ENCODE measurements at places on chromosomes 5 and 9.

- no peak for DNase-seq
These were observed 1985.9 kb downstream of the EFNA5 start for GRCh38 chr5:105684799-105685198.

- no peak for DNase-seq
These were observed 542.3 kb downstream of the PDE4D start for GRCh38 chr5:59351076-59351794.

DNA sequence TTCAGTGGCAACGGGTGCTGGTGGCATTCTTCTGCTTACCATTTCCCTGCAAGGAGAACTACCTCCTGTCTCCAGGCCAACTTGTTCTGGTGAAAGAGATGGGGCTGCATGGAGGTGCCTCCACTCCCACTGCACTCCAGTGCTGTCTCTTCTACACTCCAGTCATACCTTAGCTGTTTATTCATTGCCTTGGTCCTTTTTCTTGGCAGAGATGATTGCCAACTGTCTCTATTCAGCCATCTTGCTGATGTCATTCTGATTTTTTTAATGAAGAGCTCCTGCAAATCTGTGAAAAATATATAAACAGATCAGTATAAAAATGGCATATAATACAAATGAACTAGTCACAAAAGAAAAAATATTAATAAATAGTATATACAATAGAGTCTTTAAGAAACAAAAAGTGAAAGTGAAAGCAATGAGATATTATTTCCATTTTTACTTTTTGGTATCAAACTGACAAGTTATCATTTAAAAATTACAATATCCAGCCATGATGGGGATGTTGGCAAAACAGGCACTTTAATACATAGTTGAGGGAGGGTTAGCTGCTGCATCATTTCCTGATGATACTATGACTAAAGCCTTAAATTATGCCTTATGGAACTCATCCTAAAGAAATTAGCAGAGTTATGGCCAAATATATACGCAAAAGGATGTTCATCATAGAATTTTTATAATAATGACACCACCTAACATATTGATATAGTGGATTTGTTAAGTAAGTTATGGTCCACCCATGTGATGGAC is 109.4 kb downstream of the CARTPT start:
- no peak for DNase-seq

DNA sequence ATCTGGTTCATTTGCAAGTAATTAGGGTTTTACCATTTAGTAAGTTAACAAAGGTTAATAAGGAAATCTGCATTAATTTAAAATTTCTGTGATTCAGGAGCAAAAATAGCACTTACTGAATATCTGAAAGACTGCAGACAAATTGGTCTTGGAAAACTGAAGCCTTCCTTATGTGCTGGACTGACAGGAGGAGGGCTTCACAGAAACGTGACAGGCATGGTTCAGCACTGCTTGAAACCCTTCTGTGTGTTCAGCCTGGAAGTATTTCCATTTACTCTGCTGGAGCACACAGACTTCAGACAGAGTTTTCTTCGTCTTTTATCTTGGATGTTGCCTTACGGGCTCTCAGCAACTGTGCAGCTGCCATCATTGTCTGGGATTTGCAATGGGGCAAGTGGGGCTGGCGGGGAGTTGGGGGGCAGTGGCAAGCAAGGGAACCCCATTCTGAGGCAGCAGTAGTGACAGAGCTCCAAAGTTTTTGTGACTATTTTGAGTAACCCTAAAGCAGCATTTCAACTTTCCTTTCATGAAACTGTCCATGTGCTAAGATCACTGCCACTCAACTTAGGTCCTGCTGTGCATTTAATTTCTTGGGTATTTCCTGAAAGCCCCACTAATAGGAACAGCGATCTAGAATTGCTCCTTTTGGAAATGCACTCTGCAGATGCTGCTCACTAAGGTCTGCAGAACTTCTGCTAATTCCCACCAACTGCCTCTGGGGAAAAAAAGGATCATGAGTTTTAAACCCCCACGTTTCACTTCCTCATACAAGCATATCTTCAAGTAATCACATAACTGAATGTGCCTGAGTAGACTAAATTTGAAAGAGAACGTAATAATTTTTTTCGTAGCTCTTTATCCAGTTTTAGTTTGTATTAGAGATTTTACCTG is 56.6 kb downstream of the KCNN2 start:
- no peak for DNase-seq

GRCh38 chr5:37212096-37212495 is 37.1 kb downstream of the CPLANE1 start:
- no peak for DNase-seq

DNA sequence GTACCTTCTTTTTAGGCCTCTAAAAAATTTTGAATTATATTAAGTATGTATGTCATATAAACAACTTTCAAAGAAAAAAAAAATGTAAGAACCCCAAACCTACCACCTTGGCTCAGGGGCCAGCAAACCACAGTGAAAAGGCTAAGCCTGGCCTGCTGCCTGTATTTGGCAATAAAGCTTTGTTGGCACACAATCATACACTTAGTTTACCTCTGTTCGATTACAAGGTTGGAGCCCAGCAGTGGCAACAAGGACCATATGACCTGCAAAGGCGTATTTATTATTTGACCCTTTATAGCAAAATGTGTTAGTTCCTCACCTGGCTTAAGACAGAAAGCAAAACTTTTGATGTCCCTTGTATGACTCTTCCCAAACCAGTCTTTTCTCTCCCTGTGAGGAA is 282.8 kb downstream of the DENND1A start:
- DNase-seq: no peak

GRCh38 chr9:75047506-75047905 is 19.4 kb upstream of the CARNMT1 start:
- no peak for DNase-seq

- no peak for DNase-seq
These were observed 69.3 kb upstream of the DAB2 start for GRCh38 chr5:39494107-39494510.

DNA sequence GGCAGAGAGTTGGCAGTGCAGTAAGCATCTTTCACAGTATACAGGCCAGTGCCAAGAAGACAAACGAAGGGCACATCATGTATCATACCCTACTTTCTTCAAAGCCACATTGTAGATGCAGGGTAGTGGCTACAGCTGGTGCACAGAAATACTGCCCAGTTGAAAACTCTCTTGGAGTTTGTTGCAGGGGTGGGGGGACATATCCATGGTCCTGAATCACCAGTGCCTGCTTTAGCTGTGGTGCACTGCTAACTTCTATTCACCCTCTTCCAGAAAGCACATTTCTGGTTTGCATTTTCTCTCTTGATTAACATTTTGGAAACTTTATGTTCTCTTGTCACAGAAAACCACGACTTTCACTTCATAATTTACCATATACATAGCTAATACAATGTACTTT is 196.6 kb downstream of the PAPPA start:
- no peak for DNase-seq

- DNase-seq: no peak
These were observed 31.2 kb upstream of the RNU6ATAC start for GRCh38 chr9:134195558-134195957.

DNA sequence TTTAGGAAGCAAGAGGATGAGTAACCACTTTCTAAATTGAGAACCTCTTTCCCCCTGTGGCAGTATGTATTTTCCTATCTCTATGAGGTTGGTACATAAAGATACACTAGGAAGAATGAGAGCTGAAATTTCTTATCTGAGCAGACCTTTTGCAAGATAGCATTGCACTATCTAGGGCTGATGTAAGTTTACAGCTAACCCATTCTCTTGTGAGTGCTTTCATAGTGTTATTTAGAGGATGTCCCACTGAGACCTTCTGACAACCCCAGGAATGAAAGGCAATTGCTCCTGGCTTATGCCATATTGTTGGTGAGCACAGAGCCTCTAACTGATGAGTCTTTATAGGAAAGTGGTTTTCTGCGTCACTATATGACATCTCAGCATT is 1209.3 kb upstream of the CDH6 start:
- no peak for DNase-seq

DNA sequence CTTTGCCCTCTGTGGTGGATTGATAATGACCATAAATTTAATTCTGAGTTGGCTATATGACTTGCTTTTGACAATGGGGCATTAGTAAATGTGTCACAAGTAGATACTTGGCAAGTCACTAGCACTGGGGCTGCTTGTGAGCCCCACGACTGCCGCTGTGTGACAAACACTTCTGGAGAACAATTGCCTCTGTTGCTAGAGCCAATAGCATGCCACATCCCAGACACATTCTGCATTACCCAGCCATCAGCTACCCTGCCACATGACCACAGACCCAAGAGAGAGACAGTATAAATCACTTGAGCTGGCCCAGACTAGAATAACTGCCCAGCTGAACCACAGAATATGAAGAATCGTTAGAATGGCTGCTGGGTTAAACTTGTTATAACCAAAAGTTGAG is 753.2 kb upstream of the DMAC1 start:
- no peak for DNase-seq

DNA sequence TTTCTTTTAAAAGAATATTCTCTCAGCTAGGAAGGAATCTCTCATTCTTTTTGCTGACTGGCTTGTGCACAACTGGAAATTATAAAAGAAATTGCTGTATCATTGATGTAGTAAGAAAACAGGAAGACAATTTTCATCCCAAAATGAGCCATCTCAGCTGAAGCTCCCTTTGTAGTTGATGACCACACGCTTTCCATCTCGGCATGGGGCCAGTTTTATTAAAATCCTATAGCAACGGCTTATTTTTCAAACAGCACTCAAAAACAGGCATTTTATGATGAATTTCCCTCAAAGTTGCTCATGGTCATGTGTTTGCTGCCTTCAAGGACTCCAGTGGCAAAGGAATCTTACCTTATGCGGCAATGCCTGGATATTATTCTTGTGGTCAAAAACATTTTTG is 62.4 kb upstream of the GLIS3 start:
- no peak for DNase-seq

DNA sequence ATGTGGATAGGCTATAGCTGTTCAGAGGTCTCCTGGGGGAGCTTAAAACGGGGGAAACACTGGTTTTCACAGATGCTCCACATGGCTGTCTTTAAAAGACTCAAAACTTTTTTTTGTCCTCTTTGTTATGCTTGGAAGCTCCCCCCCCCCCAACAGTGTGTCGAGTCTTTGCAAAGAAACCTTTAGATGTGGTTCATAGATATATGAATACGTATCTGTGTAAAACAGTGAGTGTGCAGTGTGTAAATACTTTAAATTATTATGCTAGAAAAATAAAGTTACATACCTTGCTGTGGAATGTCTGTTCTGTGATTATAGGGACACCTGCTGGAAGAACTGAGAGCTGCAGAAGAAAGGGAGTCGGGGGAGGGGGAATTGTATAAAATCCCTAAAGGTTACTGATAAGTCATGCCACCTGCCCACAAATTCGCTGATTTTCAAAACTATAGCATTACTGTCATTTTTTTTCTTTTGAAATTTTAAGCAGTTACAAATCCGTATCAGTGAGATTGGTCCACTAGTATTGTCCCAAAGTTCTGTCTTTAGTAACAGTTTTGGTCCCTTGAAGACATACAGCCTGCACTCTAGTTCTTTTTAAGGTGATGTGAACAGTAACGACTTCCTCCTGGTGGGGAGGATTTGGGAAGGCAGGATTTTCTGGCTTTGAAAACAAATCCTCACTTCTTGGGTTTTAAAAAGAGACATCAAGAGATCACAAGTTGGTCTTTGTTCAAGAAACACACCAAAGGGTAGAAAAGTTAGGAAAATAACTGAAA is 22.9 kb downstream of the RGMB start:
- DNase-seq: no peak

DNA sequence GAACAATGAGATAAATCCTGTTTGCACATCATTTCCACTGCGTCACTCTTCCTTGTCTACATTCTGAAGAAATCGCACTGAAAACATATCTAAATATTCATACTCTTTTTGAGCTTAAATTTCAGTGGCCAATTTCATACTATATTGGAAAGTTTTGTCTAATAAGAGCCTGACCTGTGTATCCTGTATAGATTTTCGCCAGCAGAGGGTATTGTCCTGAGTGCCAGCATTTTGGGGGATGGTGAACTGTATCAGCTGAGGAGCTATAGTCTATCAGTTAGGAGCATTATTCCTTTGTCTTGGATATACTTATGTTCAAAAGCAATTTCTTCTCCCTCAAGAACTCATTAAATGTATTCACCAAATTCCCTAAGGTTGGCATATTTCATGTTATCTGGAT is 102.3 kb downstream of the SEMA6A start:
- DNase-seq: no peak

GRCh38 chr5:34854459-34855174 is 15.7 kb downstream of the TTC23L start:
- peak; percentile 92 for DNase-seq

GRCh38 chr5:111133436-111133751 is 41.2 kb downstream of the WDR36 start:
- DNase-seq: no peak

DNA sequence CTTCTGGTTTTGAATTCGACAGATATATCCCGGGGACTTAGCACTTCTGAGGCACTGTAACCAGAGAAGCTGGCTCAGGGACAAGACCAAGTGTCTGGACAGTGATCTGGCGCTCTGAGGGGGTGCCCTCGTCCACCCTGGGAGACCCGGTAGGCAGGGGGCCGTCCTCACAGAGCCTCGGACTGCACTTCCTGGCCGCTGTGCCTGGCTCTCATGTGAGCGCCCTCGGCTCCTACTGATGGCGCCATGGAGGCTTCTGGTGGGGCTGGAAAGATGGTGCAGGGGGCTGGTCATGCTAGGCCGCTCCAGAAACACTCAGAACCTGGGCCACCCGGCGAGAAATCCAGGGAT is 18.8 kb upstream of the SLC6A3 start:
- DNase-seq: no peak

- no peak for DNase-seq
These were observed 386.3 kb downstream of the DIRAS2 start for GRCh38 chr9:90256345-90256744.

DNA sequence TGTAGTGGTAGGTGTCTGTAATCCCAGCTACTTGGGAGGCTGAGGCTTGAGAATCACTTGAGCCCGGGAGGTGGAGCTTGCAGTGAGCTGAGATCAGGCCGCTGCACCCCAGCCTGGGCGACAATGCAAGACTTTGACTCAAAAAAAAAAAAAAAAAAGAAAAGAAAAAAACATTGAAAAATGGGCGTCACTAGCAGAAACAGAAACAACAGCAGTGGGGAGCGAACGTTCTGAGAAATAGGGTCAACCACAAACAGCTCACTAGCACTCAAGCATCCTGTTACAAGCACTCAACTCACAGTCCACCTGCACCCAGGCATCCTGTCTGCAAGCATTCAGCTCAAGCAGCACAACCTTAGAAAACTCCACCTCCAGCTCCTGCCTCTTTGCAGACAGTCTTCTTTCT is 17.2 kb downstream of the TRIM14 start:
- DNase-seq: no peak

GRCh38 chr9:121197132-121197531 is 4.5 kb downstream of the RAB14 start:
- no peak for DNase-seq

DNA sequence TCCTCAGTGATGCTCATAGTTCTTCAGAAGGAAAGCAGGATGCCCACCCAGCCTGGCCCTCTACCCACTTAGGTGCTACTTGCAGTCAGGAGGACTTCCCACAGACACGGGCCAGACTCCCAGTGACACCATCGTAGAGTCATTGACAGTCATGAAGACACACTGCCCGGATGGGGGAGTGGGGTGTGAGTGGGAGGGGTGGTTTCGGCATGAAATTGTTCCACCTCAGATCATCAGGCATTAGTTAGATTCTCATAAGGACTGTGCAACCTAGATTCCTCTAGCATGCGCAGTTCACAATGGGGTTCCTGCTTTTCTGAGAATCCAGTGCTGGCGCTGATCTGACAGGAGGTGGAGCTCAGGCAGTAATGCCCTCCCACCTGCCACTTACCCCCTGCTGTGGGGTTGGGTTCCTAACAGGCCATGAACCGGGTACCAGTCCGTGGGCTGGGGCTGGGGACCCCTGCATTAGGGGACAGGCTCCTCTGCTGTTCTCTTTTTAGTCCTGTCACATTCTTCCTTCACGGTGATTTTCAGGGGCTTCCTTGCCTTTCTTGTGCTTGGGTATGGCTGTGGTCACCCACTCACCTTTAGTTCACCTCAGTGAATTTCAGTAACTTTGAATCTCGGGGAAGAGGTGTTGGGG is 88.2 kb upstream of the ANKRD55 start:
- DNase-seq: no peak
